ENCODE measurements at places on chromosomes 3 and 15. TPM values are rescaled to one million over a fixed set of nuclear protein-coding genes. Genes with fewer than 3 reads are reported as not detected.

XCR1 gene
- total RNA-seq = not detected

FAM107A gene
- 0.41 TPM for total RNA-seq

MGLL gene
- 75.1 TPM for total RNA-seq

ZNF662 gene
- total RNA-seq = not detected

CD96 gene
- total RNA-seq = not detected

SLC12A1 gene
- total RNA-seq = not detected
